ENCODE measurements at places on chromosomes 11 and 22. TPM values are rescaled to one million over a fixed set of nuclear protein-coding genes. Genes with fewer than 3 reads are reported as not detected.

- no peak for DNase-seq
- H3K4me1 ChIP-seq, result no peaks in the 10 kb centered on the region
- H3K4me3 ChIP-seq, result no peak overlapping the region
- H3K27ac ChIP-seq, result no peak overlapping the region
- no peaks in the 10 kb centered on the region for H3K27me3 ChIP-seq
Observed at GRCh38 chr11:114125531-114125930, 66.0 kb downstream of the ZBTB16 start.

DNA sequence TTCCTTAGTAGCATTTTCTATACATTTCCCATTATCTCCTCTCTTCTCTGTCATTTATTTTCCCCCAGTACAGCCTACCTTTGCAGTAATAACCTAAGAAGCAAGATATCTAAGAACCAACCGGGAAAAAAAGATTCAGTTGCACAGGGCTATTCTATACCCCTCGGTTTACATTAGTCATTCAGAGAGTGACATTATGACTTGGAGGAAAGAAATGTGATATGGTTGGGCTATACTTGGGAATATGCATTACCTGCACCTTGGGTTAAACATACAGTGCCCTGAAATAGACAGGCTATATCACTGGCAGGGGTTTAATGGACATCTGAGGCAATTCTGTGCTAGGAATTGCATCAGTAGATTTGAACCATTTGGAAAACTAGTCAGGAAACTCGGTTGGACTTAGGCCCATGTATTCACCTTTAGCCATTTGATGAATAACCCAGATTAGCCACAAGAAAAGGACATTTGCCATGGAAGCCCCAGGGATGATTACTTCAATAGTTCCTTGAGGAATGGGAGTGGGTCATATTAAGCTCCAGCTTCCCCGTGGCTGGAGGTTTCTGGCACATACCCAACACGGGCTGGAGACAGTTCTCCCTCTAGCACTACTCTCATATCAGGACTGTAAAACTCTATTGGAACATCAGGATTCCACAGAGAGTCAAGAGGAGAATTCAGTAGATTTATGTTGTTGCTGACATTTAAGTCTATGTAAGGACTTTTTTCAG, 973.2 kb downstream of the NTM start:
- no peaks in the 10 kb centered on the region for H3K27me3 ChIP-seq
- H3K4me1 ChIP-seq, result no peaks in the 10 kb centered on the region
- DNase-seq, result no peak

- no peaks in the 10 kb centered on the region for H3K27me3 ChIP-seq
- H3K27ac ChIP-seq, result no peak within 1 kb of the TSS
Observed at GRCh38 chr11:67303132-67303834, at the start of gene SSH3. Gene SSH3 (plus strand): TSS chr11:67303530. CDS start chr11:67303626, 96 bp downstream.

DNA sequence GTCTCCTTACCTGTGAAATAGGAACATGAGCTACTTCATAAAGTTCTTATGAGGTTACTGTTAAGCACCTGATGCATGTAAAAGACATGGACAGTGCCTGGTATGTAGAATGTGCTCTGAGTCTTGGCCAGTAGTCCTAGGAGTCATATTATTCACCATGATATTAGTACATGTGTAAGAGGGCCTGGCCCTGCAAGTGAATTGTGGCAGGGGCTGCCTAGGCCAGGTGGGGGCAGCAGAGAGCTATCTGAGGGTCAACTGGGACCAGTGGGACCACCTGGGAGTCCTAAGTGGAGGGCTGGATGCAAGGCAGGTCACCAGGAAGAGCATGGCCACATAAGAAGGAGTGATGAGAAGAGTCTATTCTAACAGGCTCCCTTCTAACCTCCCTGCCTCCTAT, 529.5 kb downstream of the SOX6 start:
- DNase-seq, result peak; percentile 49
- H3K36me3 ChIP-seq, result no peaks in the 10 kb centered on the region
- H3K27ac ChIP-seq, result no peak overlapping the region
- H3K27me3 ChIP-seq, result no peaks in the 10 kb centered on the region

CEND1 gene
- 0.15 TPM for polyA plus RNA-seq

- H3K36me3 ChIP-seq, result no peaks in the 10 kb centered on the region
- H3K27ac ChIP-seq, result no peak overlapping the region
- DNase-seq, result no peak
- peaks cover 2% of the 10 kb centered on the region for H3K27me3 ChIP-seq
Observed at GRCh38 chr11:121933694-121934093, 182.3 kb downstream of the BLID start.

IFITM10 gene
- 0.04 TPM for polyA plus RNA-seq

DNA sequence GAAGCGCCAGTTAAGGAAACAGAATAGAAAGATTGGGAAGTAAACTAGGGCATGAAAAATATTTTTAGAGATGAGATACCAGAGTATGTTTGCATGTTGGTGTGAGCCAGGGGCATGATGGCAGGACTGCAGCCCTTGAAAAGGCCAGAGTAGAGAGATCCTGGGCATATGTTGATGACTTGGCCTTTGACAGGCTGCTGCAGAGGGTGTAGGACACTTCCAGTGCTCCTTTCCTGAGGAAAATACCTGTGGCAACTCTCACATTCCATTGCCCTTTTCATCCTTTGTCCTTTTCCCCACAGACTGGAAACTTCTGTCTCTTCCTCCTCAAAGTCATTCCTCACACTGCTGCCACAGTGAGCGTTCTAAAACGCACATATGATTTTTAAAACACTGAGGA, 150.7 kb upstream of the CCDC90B start:
- H3K27ac ChIP-seq, result no peak overlapping the region
- H3K4me1 ChIP-seq, result no peaks in the 10 kb centered on the region
- no peak for DNase-seq
- no peak overlapping the region for H3K4me3 ChIP-seq
- no peaks in the 10 kb centered on the region for H3K27me3 ChIP-seq

GRCh38 chr11:75966537-75967287, 151.7 kb downstream of the UVRAG start:
- H3K4me3 ChIP-seq, result no peak overlapping the region
- peak overlapping the region; percentile 53 for H3K27ac ChIP-seq
- H3K36me3 ChIP-seq, result no peaks in the 10 kb centered on the region
- no peaks in the 10 kb centered on the region for H3K27me3 ChIP-seq
- peaks cover 27% of the 10 kb centered on the region for H3K4me1 ChIP-seq

DNA sequence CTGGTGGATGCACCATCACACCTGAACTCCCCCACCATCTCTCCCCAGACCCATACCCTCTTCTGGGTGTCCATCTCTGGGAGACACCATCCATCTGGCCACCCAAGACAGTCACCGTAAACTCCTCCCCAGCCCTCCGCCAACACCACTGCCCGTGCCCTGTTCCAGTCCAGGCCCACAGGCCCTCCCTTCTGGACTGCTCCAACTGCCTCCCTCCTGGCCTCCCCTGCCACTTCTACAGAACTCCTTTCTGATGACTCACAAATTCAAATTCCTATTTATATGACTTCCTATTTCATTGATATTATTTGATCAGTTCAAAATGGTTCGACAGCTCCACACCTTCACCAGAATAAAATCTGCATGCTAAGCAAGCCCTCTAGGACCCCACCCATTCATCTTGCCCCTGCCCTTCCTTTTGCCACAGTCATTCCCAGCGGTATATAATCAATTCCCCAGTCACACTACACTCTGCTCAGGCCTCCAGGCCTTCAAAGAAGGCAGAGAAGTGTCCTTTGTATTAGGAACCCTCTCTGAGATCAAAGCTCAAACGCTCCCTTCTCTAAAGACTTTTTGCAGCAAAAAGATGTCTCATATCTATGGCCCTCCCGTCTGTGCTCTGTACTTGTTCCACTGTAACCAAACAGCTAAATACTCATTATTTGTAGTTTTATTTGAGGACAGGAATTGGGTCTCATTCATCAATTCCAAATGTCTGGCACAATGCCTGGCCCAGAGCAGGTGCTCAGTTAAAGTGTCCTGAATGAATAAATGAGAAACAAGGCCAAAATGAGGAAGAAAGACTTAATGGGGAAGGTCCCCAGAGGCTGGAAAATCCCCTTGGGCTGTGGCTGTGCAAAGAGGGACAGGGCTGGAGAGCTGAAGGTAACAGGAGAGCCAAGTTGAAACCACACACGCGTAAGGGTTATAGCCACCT, 29.0 kb downstream of the MYH9 start:
- H3K27ac ChIP-seq, result peak overlapping the region; percentile 56
- DNase-seq, result no peak
- no peak overlapping the region for H3K4me3 ChIP-seq
- H3K27me3 ChIP-seq, result no peaks in the 10 kb centered on the region
- peaks cover 5% of the 10 kb centered on the region for H3K36me3 ChIP-seq

DNA sequence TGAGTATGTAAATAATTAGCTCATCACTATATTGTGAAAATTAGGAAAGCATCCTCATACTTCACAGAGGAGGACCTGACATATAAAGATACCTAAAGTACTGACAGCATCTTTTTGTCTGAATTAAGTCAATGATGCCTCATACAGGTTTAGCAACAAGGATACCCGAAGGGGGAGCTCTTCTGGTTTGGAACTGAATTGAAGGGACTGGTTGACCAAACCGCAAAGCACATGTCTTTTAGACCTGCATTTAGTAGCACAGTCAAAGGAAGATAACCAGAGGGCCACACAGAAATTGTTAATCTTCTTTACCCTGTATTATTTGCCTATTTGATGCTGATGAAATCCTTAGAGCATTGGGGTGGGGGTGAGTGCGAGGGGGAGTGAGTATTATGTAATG, 12.9 kb upstream of the WT1 start:
- no peak overlapping the region for H3K4me3 ChIP-seq
- no peaks in the 10 kb centered on the region for H3K36me3 ChIP-seq
- no peak for DNase-seq
- peaks cover 2% of the 10 kb centered on the region for H3K27me3 ChIP-seq
- no peak overlapping the region for H3K27ac ChIP-seq
- H3K4me1 ChIP-seq, result no peaks in the 10 kb centered on the region

GRCh38 chr11:92642177-92642931, 327.1 kb upstream of the MTNR1B start:
- no peaks in the 10 kb centered on the region for H3K27me3 ChIP-seq
- H3K4me1 ChIP-seq, result no peaks in the 10 kb centered on the region
- no peaks in the 10 kb centered on the region for H3K36me3 ChIP-seq

DNA sequence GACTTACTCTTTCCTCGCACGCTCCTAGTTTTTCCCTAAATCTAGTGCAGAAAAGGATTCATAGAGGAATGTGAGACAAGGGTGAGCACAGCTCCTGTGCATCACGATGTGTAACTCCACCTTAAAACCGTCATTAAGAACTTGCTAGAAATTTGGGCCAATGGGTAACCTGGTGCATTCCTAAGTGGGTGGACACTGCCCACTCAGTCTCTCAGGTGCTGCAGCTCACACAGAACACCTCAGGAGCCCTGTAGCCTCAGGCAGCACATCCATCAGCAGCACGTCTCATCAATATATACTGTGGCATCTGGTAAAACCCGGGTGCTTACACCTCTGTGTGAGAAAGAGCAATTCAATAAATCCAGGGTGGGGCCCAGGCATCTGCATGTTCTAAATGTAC, 12.4 kb downstream of the POU2AF3 start:
- no peaks in the 10 kb centered on the region for H3K36me3 ChIP-seq
- no peak overlapping the region for H3K27ac ChIP-seq
- no peak for DNase-seq
- H3K4me1 ChIP-seq, result no peaks in the 10 kb centered on the region

- no peak overlapping the region for H3K4me3 ChIP-seq
- no peaks in the 10 kb centered on the region for H3K27me3 ChIP-seq
- no peak for DNase-seq
- H3K4me1 ChIP-seq, result no peaks in the 10 kb centered on the region
Observed at GRCh38 chr11:64216879-64217278, 9.1 kb downstream of the TRPT1 start.

GRCh38 chr11:86066657-86067008, 2.3 kb downstream of the PICALM start:
- H3K4me3 ChIP-seq, result peak overlapping the region; percentile 47
- peak; percentile 36 for DNase-seq
- H3K27me3 ChIP-seq, result no peaks in the 10 kb centered on the region

GRCh38 chr11:68775951-68776388, 24.6 kb upstream of the TESMIN start:
- no peaks in the 10 kb centered on the region for H3K4me1 ChIP-seq
- DNase-seq, result no peak
- no peaks in the 10 kb centered on the region for H3K27me3 ChIP-seq
- H3K36me3 ChIP-seq, result peaks cover 42% of the 10 kb centered on the region
- no peak overlapping the region for H3K27ac ChIP-seq

DNA sequence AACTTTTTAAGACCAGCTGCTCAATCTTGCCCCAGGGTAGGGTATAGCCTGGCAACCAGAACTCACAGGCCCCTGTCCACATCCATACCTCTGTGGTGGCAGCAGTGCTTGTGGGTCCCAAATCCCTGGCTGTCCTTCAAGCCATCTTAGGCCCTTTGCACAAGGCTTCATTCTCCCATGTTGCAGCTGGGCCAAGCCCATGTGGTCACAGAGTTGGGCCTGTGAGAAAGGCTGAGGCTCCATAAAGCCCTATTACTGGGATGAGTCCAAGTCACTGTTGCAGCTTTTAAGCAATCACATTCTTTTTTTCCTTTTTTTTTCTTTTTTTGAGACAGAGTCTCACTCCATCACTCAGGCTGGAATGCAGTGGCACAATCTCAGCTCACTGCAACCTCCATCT, 47.9 kb upstream of the SLC25A1 start:
- H3K27me3 ChIP-seq, result no peaks in the 10 kb centered on the region
- no peak overlapping the region for H3K4me3 ChIP-seq
- H3K27ac ChIP-seq, result no peak overlapping the region

DNA sequence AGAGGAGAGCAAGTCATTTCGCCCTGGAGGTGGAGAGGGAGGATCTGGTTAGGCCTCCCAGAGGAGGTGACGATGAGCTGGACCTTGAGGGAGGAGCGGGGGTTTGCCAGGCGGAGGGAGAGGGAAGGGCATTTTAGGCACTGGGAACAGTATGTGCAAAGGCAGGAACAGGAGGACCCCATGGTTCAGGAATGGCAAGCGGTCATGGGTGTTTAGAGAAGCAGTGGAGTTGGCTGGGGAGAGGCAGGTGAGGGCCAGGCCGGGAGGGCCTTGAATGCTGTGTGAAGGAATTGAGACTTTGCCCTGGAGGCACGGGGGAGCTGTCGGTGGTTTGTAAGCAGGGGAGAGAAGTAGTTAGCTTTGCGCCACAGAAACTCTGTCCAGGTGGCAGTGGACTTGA, 10.3 kb downstream of the PRDM11 start:
- H3K4me1 ChIP-seq, result no peaks in the 10 kb centered on the region
- no peak overlapping the region for H3K27ac ChIP-seq
- H3K4me3 ChIP-seq, result no peak overlapping the region
- H3K36me3 ChIP-seq, result no peaks in the 10 kb centered on the region
- H3K27me3 ChIP-seq, result no peaks in the 10 kb centered on the region
- no peak for DNase-seq

GRCh38 chr11:61173456-61173855, 12.2 kb upstream of the VPS37C start:
- no peak overlapping the region for H3K4me3 ChIP-seq
- H3K27me3 ChIP-seq, result peaks cover 5% of the 10 kb centered on the region
- peak; percentile 21 for DNase-seq
- H3K4me1 ChIP-seq, result no peaks in the 10 kb centered on the region
- no peak overlapping the region for H3K27ac ChIP-seq

Measured in endothelial cell of umbilical vein (primary cell).